ENCODE measurements at places on chromosomes 2 and 18.

- no peak for DNase-seq
Measured at GRCh38 chr2:207008105-207008990, 69.0 kb downstream of the CPO start.

DNA sequence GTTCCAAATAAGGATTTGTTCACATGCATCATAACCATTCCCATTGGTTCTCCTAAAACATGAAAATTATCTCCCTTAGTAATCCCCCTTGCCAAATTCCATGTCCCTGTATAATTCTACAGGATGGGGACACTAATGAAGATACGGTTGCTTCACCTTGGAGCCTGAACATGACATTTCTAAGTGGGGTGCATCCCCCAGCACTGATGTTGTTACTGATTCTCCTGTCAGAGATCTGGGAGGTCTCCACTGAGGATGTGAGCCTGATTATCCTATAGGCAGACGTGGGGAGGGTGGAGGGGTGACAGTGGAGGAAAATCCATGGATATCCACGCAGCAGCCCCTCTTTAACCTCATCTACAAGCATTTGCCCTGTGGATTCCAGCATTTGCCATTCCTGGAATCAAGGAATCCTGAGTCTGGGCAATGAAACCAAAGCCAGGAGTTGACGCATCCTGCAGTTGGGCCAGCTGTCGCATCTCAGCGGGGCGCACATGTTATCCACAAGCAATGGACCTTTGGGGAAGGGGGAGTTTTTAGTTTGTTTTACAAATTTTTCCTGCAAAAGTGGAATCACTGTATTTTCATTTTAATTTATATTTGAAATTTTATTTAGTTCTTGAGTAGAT, 57.3 kb downstream of the HK2 start:
- no peak for DNase-seq

DNA sequence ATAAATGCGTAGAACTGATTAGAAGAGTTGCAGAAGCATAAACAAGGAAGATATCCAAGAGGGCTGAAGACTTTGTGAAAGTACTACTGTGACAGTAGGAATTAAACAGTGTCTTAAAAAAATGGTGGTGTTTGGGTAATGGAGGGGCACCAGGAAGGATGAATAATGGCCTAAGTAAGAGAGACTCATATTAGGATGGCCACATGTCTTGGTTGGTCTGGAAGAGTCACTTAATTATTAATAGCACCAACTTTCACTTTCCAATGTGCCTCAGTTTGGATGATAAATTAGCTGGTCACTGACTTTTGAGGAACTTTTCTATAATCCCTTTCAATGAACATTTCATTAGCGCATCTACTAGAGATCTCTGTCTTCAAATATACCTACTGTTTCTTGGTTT, 372.2 kb downstream of the NYAP2 start:
- no peak for DNase-seq

GRCh38 chr18:10726198-10727068, 200.6 kb downstream of the NAPG start:
- no peak for DNase-seq

DNA sequence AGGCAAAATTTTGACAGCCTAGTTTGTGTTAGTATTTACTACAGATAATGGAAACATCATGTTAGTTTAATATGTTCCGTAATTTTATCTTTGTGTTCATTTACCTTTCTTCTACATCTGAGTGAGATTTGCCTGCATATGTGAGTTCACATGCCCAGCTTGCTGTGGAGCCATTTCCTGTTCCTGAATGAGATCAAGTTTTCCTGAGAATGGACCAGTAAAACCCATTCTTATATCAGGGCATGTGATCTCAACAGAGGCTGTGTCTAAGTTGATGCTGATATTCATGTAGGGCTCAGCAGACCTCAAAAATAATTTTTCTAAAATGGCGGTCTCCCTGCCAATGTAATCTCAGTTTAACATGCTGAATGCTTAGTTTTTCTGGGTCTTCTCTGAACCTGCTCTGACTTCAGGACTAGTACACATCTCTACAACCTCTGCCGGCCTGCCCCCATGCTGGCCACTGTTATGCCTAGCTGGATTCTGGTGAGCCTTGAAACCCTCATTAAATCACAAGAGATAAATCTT, 1.0 kb downstream of the IL1A start:
- no peak for DNase-seq

DNA sequence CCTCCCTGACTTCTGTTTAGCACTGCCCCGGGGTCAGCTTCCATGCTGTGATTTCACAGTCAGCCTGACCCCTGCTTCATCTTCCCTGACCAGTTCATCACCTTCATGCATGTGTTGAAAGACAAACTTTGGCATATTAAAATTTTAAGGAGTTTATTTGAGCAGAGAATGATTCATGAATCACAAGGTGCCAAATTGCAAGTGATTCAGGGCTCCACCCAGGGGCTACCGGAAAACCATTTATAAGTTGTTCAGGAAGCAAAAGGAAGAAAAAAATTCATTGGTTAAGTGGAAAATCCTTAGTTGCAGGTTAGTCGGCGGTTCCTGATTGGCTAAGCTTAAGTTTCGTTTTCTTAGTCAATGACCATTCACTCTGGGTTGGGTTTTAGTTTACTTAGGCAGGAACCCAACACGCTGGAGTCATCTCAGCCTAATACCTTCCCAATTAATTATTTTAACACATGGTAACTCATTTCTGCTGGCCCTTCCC, 10.6 kb downstream of the IL1F10 start:
- no peak for DNase-seq

- no peak for DNase-seq
Measured at GRCh38 chr2:141341444-141341843, 789.4 kb downstream of the LRP1B start.
